RCC 7860 (cell line): ENCODE measurements at places on chromosomes 2 and 18.

DNA sequence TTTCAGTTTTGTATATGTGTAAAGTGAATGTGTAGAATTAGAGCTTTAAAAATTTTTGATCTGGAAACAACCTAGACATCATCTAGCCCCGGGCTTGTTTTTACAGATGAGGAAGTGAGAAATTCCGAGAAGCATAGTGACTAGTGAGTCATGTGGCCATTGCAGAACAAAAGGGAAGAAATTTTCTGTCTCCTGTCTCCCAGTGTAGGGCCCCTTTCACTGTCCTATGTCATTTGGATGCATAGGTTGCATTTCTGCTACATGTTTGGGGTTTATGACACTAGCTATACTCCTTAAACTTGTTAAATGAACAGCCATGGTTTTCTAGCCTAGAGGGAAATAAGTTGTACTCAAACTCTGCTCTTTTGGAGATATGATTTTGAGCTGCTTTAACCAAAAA lies 84.6 kb downstream of the PLCL1 start:
- DNase-seq = no peak

DNA sequence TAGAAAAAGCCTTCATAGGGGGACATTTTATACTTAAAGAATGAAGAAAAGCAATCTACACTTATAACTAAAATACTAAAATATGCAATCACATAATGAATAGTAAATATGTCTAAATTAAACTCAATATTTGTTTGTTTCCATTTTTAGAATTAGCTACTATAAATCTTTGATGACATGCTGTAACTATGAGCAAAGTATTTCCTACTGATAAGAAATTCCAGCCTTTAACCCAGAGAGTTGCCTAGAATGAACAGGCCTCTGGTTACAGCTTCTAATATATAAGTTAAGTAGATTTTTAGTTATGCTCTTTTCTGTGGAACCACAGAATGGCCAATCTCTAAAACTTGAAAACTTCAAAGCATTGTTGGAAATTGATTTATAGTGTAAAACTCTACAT lies 1465.6 kb upstream of the ZEB2 start:
- no peak for DNase-seq

GRCh38 chr2:85659324-85659981 lies 8.5 kb downstream of the SFTPB start:
- DNase-seq = no peak

DNA sequence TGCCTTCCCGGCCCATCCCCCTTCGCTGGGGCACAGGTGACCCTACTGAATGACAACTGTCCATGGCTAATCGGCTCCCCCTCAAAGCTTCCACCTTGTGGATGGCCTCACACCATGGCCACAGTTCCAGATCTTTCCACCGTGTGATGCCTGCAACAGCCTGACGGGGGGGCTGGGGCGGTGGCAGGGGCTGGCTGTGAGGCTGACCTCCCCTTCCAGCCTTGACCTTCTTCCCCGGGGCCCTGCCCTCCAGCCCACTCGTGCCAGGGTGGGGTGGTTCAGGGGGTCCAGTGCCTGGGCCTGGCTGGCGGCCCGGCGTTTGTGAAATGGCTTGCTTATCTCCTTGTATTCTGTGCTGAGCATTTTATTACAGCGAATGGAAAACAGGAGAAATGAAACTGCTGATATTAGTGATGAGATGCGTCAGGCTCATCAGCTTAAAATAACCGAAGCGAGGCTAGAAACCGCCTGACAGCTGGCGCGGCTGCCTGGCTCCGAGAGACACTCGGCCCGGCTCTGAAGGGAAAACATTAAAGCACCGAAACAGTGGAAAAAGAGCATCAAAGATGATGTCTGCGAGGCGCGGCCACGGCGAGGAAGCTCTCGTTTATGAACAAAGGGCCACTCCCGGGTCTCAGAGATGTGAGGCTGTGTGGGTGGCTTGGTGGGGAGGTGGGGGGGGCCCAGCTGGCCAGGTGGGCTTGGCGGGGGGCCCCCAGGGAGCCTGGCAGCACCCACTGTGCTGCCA lies 916 bp upstream of the PDCD1 start:
- no peak for DNase-seq

- DNase-seq = no peak
Measured at GRCh38 chr2:132721938-132722337, 51.9 kb upstream of the LYPD1 start.

GRCh38 chr2:69178756-69179155 lies 165.8 kb downstream of the ANTXR1 start:
- no peak for DNase-seq

DNA sequence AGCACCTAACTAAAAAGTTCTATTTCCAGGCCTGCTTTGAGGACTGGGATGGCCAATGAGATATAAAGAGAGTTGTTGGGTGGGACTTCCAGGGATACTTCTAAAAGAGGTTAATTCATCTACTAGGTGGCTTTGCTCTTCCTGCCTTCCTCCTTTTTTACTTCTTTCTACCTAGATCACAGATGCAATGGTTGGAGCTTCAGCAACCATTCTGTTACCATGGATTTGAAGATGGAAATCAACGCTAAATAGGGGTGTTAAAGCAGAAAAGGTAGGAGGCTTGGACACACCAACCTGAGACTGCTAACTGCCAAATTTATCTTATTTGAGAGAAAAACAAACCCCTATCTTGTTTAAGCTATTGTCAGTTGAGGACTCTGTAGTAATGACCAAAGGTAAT lies 116.3 kb upstream of the STON1 start:
- no peak for DNase-seq

DNA sequence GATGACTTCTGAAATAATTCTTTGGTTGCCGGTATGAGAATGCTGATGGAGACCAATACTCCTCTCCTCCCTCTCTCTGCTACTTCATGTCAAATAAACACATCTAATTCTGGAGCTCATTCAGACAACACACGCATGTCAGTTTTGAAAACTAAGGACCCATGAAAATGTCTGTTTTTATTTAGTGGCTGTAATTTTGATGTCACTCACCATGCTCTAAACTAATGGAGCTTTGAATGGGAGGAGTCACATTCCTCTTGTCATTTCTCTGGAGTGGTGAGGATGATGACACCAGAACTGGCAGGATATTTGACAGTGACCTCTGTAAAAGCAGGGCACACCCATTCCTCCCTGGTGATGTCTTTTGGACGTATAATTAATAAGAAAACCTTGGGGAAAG lies 163.0 kb downstream of the PHLPP1 start:
- DNase-seq = peak; percentile 16

GRCh38 chr18:5285326-5285725 lies 10.2 kb downstream of the ZBTB14 start:
- DNase-seq = no peak

GRCh38 chr2:189851174-189851826 lies 67.0 kb downstream of the PMS1 start:
- no peak for DNase-seq
